ENCODE measurements at places on chromosomes 7 and 10.

DNA sequence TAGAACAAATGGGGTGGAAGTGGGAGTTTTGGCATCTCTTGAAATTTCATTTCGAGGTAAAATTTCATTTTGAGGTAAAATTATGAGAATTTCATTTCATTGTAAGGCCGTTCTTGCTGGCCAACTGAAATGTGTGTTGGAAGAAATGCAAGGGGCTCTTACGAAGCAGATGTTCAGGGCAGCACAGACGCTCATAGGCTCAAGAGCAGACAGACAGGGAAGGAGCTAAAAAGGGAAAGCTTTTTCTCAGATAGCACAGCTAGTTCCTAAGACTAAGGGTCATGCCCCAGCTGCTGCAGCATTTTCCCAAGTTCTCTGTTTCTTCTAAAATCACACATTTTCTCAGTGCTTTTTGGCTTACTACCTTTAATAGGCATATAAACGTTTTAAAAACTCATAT is 65.1 kb upstream of the SFMBT2 start:
- no peak for DNase-seq

- no peak for DNase-seq
Observed at GRCh38 chr7:39609113-39609934, 14.0 kb upstream of the RALA start.

- no peak for DNase-seq
Observed at GRCh38 chr10:99207340-99207739, 28.3 kb downstream of the HPSE2 start.

DNA sequence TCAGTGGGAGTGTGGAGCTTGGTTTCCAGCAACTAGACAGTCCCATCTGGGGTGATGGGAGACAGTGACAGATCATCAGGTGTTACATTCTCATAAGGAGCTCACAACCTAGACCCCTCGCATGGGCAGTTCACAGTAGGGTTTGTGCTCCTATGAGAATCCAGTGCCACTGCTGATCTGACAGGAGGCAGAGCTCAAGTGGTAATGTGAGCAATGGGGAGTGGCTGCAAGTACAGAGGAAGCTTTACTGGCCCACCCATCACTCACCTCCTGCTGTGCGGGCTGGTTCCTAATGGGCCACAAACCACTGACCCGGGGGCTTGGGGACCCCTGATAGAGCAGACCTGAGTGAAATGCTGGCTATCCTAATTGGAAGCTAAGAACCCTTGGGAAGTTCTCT is 242.8 kb downstream of the BAMBI start:
- no peak for DNase-seq

DNA sequence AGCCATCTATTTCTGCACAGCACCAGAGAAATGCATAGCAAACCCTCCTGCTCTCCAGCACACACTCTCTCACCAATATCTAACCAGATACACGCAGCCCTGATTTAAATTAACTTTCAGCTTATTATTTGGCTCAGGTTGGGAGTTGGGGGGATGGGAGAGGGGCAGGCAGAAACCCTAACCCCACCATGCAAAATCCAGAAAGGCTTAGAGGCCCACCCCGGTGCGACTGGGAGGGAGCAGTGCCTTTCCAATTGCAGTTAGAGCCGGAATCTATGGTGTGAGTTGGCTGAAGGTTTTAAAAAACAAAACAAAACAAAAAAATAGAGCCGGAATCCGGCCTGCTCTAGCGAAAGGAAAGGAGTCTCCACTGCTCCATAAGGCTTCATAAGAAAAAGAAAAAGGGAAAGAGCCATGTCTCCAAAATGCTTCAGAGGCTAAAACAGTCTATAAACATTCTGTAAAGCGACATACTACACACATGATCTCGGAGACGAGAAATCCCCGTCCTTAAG is 2.9 kb downstream of the IGF2BP3 start:
- no peak for DNase-seq

Data from CD4-positive, alpha-beta T cell treated with Interleukin-15 for 4 hours (primary cell).